ENCODE measurements at places on chromosomes 4 and X.

GRCh38 chr4:88653371-88653946 lies 44.2 kb downstream of the NAP1L5 start:
- DNase-seq = no peak

- no peak for DNase-seq
Observed at GRCh38 chrX:23883737-23884354, 23.9 kb downstream of the APOO start.

DNA sequence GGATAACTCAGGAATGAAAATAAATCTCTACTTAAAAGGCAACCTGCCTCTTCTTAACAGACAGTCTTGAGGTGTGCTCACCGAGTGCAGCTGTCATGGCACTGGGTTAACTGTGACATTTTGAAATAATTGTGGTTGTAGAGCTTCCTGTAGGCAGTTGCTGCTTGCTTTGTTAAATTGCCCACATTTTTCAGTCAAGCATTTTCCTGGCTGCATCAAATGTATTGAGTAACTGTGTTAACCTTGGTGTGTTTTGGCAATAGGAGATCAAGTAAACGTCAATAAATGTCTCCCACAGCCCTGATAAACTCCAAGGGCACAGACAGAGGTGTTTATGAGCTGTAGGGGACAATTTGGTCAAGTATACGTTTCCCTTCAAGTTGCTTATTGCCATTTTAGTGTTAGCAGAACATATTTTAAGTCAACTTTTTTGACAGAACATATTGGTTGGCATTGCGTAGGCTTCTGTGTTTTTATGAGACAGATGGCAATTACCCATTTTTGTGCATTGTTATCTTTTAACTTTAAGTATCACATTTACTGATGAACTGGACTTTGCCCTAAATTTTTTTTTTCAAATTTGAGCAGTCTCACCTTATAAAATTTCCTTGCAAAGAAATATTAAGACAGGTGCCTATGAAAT lies 527.4 kb downstream of the C4orf33 start:
- no peak for DNase-seq

DNA sequence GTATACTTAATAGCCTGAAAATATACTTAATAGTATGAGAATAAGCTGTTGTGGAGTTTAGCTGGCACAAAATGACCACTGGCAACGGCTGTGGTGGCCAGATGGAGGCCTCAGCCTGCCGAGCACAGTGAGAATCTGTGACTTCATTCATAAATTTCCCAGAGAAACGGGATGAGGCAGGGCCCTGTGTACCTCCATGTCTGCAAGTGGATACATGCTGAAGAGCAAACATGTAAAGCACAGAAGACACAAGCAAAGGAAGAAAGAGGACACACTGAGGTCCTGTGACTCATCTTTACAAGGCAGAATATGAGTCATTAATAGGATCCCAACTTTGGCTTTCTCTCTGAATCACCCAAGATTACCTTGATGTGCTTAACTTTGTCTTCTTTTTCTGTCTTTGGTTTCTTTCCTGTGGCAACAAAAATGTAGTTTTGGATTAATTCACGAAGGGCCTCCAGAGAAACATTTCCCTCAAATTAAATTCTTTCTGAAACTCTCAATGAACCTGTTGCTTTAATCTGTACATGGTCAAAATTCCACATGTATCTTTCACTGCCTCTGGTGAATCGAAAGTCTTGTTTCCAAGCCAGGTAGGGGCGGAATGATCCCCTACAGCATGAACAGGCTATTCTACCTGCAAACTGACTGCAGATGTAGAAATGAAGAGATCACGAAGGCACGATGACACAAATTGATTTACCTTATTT lies 56.4 kb downstream of the IRF2 start:
- DNase-seq = peak; percentile 49
